ENCODE measurements at places on chromosomes 7 and 10.

DNA sequence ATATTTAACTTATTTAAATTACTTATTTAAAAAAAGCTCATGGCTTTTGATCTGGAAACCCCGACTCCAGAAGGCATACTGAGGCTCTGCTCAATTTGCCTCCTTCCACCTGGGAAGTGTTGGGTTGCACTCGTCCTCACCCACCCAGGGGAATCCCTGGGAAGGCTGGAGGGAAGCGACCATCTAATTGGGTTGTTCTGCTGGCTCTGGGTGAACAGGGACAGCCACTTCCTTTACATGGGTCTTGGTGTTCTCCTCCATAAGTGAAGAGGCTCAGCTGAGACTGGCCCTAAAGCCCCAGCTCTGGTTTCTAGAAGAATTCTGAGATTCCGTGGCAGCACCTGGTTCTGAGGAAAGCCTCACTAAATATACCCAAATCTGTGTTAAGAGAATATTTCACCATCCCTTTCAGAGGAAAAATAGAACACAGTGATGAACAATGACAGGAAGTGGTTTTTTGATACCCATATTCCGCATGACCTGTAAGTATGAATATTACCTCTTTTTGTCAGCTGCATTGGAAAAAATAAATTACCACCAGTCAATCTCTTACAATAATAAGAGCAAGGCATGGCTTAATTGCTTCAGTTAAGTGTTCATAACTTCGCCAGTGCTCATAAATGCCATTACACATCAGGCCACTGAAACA is 131.1 kb upstream of the SHH start:
- no peak for DNase-seq

- no peak for DNase-seq
Observed at GRCh38 chr7:138449580-138449979, 10.5 kb upstream of the TRIM24 start.

- DNase-seq: no peak
Observed at GRCh38 chr10:89591111-89591795, 53.8 kb downstream of the PANK1 start.

- no peak for DNase-seq
Observed at GRCh38 chr10:79628083-79628482, 17.3 kb downstream of the SFTPA1 start.

- DNase-seq: peak; percentile 33
Observed at GRCh38 chr7:134845461-134845860, 66.0 kb downstream of the CALD1 start.

DNA sequence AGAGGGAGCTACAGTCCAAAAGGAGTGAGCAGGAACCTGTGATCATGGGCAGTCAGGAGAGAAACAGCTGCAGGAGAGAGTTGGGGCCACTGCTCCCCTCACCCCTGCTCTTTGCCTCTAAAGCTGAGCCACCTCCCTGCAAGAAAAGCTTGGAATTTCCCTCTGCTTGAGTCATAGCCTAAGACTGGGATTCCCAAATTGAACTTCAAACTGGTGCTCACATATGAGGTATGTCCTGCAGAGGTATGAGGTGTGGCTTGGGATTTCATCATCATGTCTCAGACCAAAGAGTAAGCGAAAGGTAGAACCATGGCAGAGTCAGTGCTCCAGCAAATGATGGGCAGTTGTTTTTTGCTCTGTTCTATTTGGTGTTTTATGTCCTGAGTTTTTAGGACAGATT is 237.1 kb upstream of the NRP1 start:
- DNase-seq: no peak

DNA sequence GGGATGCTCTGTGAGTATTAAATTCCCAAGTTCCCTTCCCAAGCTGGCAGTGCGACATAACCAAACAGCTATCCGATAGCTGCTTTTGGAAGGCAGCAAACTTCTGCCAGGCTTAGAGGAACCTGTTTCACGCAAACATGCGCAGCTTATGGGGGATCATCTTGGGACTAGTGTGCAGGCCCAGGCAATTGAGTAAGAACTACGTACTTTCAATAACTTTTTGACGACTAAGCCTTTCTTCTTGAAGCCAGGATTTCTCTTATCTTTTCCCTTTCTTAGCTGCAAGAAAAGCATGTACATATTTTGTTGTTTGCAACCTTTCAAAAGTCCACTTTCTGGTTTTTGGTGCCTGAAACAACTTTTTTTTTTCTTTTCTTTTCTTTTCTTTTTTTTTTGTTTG is 28.7 kb upstream of the SEPHS1 start:
- DNase-seq: no peak

- DNase-seq: peak; percentile 62
Observed at GRCh38 chr7:138948403-138948802, 32.8 kb downstream of the KIAA1549 start.

DNA sequence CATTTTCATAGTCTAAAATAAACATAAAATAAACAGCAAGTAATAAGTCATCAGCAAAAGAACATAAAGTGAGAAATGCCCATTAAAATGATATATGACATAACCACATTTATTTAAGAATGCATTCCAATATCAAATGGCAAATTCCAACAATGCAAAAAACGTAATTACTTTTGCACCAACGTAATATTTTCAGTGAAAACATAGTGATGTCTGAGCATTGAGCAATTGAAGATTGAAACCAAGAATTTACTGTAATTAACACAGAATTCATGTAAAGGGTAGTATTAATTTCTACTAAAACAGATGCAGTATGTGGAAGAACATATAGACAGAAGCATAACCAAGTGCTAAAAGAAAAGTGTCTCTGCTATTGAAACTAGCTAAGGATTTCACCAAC is 123.0 kb upstream of the TNS3 start:
- DNase-seq: no peak

DNA sequence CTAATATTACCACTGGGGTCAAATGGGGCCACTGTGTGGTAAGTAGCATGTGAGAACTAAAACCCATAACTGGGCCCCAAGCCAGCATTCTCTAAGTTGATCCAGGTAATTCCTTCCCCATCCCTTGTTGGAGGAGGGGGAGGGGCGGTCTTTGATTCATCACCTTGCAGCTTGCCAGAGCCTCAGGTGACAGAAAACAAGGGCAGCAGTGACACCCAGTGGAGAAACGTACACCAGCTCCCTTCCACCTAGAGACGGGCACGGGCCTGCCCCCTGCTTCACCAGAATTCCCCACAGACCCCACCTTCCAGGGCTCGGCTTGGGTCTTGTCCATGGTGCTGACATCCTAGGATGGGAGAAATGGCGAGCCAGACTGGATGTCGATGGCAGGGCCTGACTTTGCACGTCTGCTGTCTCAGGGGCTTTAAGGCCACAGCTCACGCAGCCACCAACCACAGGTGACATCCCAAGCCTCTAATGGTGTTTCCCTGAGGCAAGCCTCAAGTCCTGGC is 102.0 kb downstream of the STRA8 start:
- peak; percentile 49 for DNase-seq

- no peak for DNase-seq
Observed at GRCh38 chr7:34850681-34851080, 186.6 kb downstream of the DPY19L1 start.

- no peak for DNase-seq
Observed at GRCh38 chr10:82400841-82401240, 525.8 kb downstream of the NRG3 start.

DNA sequence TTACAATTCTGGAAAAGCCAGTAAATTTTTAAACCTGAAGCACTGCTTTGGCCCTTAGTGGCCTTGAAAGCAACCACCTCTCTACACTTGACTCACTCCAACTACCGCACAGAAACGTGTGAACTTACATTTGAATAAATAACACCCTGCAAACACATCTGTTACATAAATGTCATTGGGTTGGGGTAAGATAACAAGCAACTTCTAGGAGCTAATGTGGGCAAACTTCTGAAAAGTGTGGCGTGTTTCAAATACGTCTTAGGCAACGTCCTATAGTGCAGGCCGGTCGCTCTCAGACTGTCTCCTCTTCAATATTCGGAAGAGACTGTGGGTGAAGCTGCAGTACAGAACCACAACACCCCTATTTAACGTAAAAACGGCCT is 474 bp downstream of the ORC5 start:
- no peak for DNase-seq

DNA sequence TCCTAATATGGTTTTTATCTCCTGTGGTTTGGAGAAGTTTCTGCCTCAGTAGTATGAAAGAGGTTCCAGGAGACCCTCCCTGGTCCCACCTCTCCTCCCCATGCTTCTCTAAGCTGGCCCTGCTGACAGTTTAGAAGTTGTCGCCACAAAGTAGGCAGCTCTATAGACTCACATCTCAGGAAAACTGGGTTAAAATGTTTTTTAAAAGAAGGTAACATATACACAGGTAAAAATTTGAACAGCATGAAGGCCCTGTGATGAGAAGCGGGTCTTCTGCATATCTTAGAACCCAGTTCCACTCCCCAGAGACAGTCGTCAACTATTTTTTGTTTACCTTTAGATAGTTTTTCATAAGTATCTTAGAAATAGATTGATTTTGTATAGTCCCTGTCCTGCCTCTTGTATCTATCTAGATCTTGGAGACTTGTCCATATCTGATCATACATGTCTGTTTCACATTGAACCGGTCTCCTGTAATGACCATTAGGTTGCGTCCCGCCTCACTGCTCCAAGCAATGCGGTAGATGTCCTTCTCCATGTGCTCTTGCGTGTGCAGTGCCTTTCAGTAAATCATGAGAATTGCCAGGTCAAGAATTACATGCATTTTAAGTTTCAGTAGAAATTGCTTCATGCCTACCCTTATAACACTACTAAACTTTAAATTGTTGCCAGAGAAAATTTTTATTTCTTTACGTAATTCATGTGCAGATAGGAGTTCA is 2.2 kb downstream of the DUSP5 start:
- no peak for DNase-seq

GRCh38 chr10:84660450-84661159 is 332.2 kb downstream of the CCSER2 start:
- no peak for DNase-seq

DNA sequence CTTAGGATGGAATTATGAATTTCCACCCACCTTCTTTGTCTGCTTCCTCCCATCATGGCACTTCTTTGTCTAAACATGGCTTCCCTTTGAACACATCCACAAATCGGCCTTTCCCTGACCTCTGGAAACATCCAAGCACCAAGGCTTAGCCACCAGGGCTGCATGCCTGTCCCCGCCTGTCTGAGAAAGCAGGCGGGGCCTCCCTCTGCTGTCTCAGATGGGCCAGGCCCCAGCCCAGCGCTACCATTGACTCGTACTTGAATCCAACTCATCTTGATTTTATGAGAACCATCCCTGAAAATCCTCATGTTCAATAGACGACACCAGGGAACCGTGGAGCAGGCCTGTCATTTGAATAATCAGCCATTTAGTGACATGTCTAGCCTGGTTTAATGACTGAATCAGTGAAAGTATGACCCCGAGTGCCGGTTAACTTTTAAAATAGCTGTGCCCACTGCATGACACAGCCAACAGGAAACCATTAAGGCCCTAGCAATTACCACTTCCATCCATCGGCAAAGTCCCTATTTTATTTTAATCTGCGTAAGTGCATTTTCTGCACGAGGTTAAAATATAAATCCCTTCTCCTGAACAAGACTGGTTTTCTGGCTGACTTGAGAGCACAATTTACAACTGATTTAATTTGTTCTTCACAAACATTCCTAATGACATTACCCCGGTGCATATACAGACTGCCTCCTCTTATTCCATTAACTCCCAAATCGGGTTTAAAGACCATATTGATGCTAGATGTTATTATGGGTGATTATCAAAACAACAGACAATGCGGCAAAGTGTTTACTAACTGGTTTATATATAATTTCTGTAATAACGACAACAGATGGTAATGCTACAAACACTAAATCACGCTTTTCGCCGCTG is 194.7 kb downstream of the BUB3 start:
- no peak for DNase-seq

DNA sequence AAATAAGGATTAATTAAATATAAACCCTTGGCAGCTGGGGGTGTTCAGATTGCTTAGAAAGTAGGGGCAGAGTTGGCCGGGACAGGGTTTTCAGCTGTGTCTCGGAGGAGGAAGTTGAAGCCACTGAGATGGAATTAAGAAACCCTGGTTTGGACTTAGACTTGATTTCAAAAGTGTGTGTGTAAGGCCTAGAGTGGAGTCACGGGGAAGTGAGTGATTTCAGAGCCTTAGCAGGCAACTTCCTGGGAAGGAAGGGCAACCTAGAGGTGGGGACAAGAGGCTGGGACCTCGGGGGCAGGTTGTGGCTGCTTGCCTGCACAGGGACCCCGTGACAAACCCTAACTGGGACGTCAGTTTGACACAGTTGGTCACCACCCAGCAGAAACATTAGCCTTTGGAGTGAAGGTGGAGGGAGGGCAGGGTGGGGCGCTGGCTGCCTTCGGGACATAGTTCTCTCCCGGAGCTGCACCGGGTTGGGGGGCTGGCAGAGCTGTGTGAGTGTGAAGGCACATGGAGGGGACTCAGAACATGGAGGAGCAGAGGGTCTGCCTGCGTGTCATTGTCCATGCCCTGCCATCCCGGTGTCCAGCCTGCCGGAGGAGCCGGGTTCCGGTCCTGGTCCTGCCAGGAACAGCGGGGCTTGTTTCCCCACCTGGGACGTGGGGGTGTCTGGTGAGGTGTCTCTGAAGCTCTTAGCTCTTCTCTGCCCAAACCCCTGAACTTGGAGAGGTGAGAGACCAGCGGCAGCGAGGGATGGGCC is 1.8 kb downstream of the BRI3 start:
- no peak for DNase-seq

DNA sequence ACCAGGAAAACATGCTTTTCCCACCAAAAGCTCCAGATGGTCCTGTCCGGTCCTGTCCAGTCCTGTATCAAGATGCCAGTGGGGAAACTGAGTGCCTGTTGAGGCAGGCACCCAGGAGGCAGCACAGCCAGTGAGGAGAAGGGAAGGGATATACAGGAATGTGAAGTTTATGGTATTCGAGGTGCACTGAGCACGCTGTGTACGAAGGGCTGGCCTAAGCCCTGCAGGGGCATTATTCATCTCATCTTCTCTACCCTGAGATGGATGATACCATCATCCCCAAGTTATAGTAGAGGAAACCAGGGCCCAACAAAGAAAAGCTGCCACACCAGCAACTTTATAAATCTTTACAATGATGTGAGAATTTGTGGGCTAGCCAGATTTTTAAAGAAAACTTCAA is 23.4 kb upstream of the FXYD4 start:
- DNase-seq: no peak

DNA sequence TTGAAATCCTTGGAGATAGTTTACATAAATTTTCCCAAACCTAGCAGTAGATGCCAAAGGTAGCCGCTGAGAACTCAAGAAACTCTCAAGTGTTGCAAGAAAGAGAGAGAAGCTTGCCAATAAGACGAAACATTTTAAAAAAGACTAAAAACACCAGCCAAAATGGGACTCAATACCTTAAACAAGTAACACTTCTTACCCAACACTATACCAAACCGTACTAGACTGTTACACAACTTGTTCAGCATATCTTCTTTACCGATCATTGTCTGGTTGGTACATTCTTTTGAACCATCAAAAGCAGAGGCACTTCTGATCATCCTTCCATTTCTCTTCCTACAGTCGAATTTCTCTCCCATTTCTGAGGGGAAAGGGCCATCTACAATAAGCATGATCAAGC is 4.8 kb upstream of the PTPN12 start:
- DNase-seq: no peak

DNA sequence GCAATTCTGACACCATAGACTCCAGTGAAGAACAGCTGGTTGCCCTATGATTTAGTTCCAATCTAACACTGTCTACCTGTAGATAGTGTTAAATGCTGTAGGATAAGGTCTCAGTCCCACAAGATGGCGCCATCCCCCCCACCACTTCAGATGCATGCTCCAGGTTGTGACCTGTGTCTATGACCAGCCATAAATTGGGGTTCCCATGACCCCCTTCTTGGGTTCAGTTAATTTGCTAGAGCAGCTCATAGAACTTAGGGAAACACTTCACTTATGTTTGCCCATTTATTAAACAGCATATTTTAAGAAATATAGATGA is 13.1 kb downstream of the CCSER2 start:
- no peak for DNase-seq

- DNase-seq: no peak
Observed at GRCh38 chr10:69911613-69912528, 110.2 kb downstream of the COL13A1 start.
